Chondrocyte (in vitro differentiated cells): ENCODE measurements at places on chromosomes 2 and 18. TPM values are rescaled to one million over a fixed set of nuclear protein-coding genes. Genes with fewer than 3 reads are reported as not detected.
A peak's percentile ranks its signal among the peaks of the same experiment; 100 is the strongest.

DNA sequence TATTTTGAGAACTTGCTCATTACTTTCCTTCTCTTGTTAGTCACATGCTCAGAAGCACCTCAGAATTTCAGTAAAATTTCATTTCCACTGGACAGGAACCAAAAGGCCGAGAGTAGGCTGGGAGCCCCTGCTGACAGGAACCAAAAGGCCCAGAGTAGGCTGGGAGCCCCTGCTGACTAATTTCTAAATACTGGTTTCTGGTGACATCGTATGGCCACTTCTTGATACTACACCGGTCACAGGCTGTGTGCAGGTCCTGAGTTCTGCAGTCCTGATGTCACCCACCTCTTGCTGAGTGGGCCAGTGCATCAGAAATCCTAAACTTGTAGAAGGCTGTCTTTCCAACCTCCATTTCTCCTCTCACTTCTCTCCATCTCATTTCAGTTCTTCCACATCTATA is 17.7 kb upstream of the EN1 start:
- peaks cover 47% of the 10 kb centered on the region for H3K27me3 ChIP-seq
- H3K4me3 ChIP-seq = no peak overlapping the region
- H3K4me1 ChIP-seq = no peaks in the 10 kb centered on the region

DNA sequence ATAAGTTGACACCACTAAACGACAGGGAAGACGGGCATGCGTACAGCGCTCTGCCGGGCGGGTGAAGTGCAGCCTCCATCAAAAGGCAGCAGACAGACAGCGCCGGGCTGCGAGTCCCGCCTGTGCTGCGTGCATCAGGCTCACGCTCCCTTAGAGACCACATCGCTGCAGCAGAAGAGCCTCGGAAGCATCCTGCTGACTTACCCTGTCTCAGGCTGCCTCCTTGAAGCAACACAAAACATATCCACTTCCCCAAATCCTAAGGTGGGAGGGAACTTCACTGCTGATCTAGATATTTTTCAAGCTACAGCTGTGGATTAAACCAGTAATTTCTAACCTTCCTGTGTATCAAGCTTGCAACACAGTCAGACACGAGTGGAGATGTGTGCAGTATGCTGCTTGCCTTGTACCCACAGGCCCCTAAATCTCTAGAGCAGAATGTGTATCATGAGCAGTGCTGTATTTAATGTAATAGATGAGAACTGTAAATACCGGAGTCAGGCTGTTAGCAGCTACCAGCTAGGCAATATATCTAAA is 6.4 kb downstream of the MYT1L start:
- no peaks in the 10 kb centered on the region for H3K4me1 ChIP-seq
- no peak for DNase-seq
- H3K4me3 ChIP-seq = no peak overlapping the region

- no peaks in the 10 kb centered on the region for H3K36me3 ChIP-seq
- H3K27ac ChIP-seq = no peak overlapping the region
- peaks cover 13% of the 10 kb centered on the region for H3K4me1 ChIP-seq
- H3K27me3 ChIP-seq = no peaks in the 10 kb centered on the region
- no peak for DNase-seq
- H3K4me3 ChIP-seq = no peak overlapping the region
Observed at GRCh38 chr18:69843015-69843414, 104.7 kb downstream of the CD226 start.

DNA sequence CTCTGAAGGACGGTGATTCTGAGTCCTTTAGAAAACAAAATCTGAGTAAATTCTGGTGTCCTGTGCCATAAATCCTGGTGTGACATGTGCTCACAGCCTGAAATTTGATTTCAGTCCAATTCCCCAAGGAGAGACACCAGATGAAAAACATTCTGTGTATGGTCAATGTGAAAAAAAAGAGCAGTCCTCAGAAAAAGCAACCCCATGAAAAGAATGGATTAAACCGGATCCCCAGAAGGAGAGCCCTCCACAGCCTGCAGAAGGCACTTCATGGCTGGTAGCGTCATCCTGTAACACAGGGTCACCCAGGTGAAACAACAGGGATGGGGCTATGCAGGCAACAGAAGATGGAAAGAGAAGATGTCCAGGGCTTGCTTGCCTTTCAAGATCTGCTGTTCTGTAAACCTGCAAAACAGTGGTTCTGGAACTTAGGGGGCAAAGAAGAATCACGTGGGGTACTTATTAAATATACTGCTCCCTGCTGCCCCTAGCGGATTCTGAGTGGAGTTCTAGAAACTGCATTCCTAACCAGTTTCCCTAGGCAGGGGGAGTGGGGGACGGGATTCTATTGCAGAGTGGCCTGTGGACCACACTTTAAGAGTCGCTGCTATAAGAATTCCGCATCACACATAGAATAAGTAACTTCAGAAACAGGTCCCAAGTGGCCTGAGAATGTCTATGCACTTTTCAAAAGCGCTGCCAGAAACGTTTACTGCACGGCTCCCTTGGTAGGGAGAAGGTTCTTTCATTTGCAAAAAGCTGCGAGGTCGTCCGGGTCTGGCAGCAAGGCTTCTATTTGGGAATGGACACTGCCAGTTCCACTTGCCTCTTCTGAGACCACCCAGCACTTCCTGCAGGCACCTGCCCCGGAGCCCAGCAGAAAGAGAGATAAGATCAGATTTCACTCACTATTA is 118.9 kb upstream of the ARL5A start:
- H3K27me3 ChIP-seq = peaks cover 2% of the 10 kb centered on the region
- no peak for DNase-seq
- peaks cover 6% of the 10 kb centered on the region for H3K36me3 ChIP-seq
- H3K27ac ChIP-seq = no peak overlapping the region
- H3K4me1 ChIP-seq = no peaks in the 10 kb centered on the region

GRCh38 chr2:140136366-140136765 is 1356.2 kb upstream of the NXPH2 start:
- H3K27me3 ChIP-seq = no peaks in the 10 kb centered on the region
- H3K4me3 ChIP-seq = no peak overlapping the region
- H3K36me3 ChIP-seq = no peaks in the 10 kb centered on the region
- H3K27ac ChIP-seq = no peak overlapping the region

DNA sequence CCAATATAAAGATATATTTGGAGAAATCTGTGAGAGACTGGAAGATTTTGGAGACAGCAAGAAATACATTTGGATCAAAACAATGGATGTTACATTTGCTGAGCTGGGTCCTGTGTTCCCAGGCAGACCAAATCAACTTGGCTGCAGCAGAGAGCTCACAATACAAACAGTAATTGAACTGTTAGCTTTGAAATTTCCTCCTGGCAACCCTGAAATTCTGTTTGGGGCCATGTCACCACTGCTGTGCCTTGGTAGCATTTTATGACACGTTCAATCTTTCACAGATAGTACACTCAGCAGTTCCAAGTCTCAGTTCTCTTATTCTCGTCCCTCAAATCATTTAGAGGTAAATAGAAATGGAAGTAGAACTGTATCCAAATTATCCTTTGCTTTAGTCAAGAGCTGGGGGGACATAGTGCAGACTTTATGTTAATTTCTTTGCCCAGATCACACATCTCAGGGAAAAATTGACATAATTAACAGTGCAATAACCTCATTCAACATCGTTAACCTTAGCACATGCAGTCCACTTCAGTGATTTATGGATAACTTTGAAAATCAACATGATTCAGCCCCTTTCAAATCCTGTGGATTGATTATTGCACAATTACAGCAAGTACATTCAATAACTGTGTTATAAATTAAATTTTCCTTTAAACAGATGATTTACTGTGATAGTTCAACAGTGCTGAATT is 277.4 kb upstream of the MC4R start:
- no peaks in the 10 kb centered on the region for H3K4me1 ChIP-seq
- no peak overlapping the region for H3K4me3 ChIP-seq
- no peak for DNase-seq
- H3K27ac ChIP-seq = no peak overlapping the region

- DNase-seq = no peak
- H3K4me3 ChIP-seq = no peak overlapping the region
- no peaks in the 10 kb centered on the region for H3K27me3 ChIP-seq
- H3K4me1 ChIP-seq = peaks cover 12% of the 10 kb centered on the region
- no peak overlapping the region for H3K27ac ChIP-seq
- peaks cover 18% of the 10 kb centered on the region for H3K36me3 ChIP-seq
Observed at GRCh38 chr18:58369616-58370015, 259.3 kb downstream of the ALPK2 start.

DNA sequence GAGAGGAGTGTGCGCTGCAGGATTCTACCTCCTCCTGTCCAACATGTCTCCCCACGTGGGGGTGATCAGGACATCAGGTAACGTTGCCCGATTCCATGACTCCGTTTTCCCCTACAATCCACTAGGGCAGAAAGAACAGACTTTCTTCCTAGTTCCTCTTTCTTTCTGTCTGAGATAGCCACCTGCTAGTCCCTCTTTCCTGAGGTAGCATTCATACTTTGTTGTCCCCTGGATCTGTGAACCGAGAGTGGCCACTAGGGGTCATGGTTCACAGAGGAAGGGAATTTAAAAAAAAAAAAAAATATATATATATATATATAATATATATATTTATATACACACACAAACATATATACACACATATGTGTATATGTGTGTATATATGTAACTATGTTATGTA is 210.0 kb upstream of the ZNF521 start:
- H3K36me3 ChIP-seq = no peaks in the 10 kb centered on the region
- DNase-seq = no peak
- H3K27me3 ChIP-seq = no peaks in the 10 kb centered on the region
- no peak overlapping the region for H3K27ac ChIP-seq
- H3K4me1 ChIP-seq = no peaks in the 10 kb centered on the region
- H3K4me3 ChIP-seq = no peak overlapping the region

- H3K36me3 ChIP-seq = peaks cover 2% of the 10 kb centered on the region
- H3K4me1 ChIP-seq = peaks cover 48% of the 10 kb centered on the region
- DNase-seq = no peak
- H3K4me3 ChIP-seq = peak overlapping the region; percentile 87
- H3K27me3 ChIP-seq = no peaks in the 10 kb centered on the region
Observed at GRCh38 chr2:44171018-44171417, 2.3 kb downstream of the PPM1B start.

DNA sequence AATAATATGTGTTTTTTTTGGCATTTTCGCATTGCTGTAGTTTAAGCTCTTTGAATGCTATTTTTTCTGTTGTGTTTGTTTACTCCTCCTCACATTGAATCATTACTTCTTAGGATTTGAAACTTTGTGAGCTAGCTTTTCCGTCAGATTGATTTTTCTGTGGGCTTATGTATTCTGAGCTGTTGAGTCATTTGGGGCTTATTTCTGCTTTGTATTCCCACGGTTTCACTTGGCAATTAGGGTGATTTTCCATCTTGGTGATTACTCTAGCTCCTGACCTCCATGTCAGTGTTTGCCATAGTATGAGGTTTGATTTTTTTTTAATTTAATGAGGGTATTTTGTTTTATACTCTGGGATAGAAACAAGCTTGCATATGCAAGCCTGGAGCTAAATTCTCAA is 200.0 kb downstream of the CCDC102B start:
- no peak overlapping the region for H3K27ac ChIP-seq
- DNase-seq = no peak
- no peaks in the 10 kb centered on the region for H3K4me1 ChIP-seq
- H3K27me3 ChIP-seq = no peaks in the 10 kb centered on the region

GRCh38 chr2:9547262-9547991 is 8.2 kb downstream of the ADAM17 start:
- H3K36me3 ChIP-seq = no peaks in the 10 kb centered on the region
- DNase-seq = no peak
- no peaks in the 10 kb centered on the region for H3K27me3 ChIP-seq
- peak overlapping the region; percentile 89 for H3K27ac ChIP-seq
- peaks cover 73% of the 10 kb centered on the region for H3K4me1 ChIP-seq

- H3K4me1 ChIP-seq = no peaks in the 10 kb centered on the region
- H3K4me3 ChIP-seq = no peak overlapping the region
- peaks cover 14% of the 10 kb centered on the region for H3K36me3 ChIP-seq
- no peaks in the 10 kb centered on the region for H3K27me3 ChIP-seq
- no peak overlapping the region for H3K27ac ChIP-seq
Observed at GRCh38 chr2:3481736-3482362, 37.5 kb downstream of the ADI1 start.

GRCh38 chr2:98903767-98904485 is 32.1 kb downstream of the CRACDL start:
- H3K27ac ChIP-seq = no peak overlapping the region
- peaks cover 18% of the 10 kb centered on the region for H3K4me1 ChIP-seq
- H3K36me3 ChIP-seq = peaks cover 5% of the 10 kb centered on the region
- H3K27me3 ChIP-seq = peaks cover 4% of the 10 kb centered on the region
- H3K4me3 ChIP-seq = no peak overlapping the region

- H3K27ac ChIP-seq = no peak overlapping the region
- no peaks in the 10 kb centered on the region for H3K27me3 ChIP-seq
- DNase-seq = no peak
- H3K36me3 ChIP-seq = peaks cover 4% of the 10 kb centered on the region
- H3K4me1 ChIP-seq = peaks cover 39% of the 10 kb centered on the region
Observed at GRCh38 chr2:167939514-167940345, 307.7 kb downstream of the STK39 start.

- no peak overlapping the region for H3K4me3 ChIP-seq
- no peak overlapping the region for H3K27ac ChIP-seq
- H3K27me3 ChIP-seq = no peaks in the 10 kb centered on the region
- H3K36me3 ChIP-seq = peaks cover 2% of the 10 kb centered on the region
Observed at GRCh38 chr18:32095192-32095899, 3.7 kb downstream of the RNF138 start.

DNA sequence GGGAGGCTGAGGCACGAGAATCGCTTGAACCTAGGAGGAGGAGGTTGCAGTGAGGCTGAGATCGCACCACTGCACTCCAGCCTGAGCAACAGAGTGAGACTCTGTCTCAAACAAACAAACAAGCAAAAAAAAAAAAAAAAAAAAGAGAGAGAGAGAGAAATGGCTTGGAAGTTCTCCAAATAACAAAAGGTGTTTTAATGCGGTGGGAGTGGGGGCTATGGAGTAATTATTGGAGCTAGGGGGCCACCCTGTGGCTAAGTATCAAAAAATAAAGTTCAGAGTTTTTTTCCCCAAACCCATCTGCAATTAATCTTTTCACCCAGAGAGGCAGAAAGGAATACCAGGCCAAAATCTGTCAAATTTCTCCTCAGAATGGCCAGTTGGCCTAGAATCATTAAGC is 23.0 kb upstream of the CEP68 start:
- H3K27me3 ChIP-seq = no peaks in the 10 kb centered on the region
- peaks cover under 1% of the 10 kb centered on the region for H3K4me1 ChIP-seq
- H3K27ac ChIP-seq = no peak overlapping the region
- H3K36me3 ChIP-seq = no peaks in the 10 kb centered on the region

DNA sequence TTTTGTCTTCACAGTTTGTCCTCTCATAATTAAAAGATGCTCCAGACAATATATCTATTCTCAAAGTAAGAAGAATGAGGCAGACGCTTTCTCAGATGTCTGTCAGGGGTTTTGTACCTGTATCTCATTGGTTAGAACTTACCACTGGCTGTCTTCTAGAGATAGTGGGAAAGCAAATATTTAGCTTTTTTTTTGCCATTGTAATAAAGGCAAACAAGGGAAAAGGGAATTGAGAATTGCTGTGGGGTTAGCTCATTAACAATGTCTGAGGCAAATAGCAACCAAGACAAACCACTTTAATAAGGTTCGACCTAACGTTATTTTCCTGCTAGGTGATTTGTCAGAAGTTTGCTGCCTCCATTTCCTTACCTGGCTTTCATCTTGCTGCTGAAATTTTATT is 30.0 kb downstream of the ZNF638 start:
- peaks cover 38% of the 10 kb centered on the region for H3K36me3 ChIP-seq
- no peaks in the 10 kb centered on the region for H3K4me1 ChIP-seq
- DNase-seq = no peak

PRSS56 gene
- total RNA-seq = not detected in 3 replicates

MC5R gene
- not detected in 3 replicates for total RNA-seq

PSD4 gene
- 5.2 to 5.5 TPM (median 5.2 TPM) in 3 replicates for total RNA-seq
